Sciatic nerve (tissue), 2 donors: ENCODE measurements at places on chromosomes 6 and 20. TPM values are rescaled to one million over a fixed set of nuclear protein-coding genes. Genes with fewer than 3 reads are reported as not detected.

The KCNK5 gene
- total RNA-seq, result 15.6 TPM

The APCDD1L gene
- 0.53 TPM for total RNA-seq

DNA sequence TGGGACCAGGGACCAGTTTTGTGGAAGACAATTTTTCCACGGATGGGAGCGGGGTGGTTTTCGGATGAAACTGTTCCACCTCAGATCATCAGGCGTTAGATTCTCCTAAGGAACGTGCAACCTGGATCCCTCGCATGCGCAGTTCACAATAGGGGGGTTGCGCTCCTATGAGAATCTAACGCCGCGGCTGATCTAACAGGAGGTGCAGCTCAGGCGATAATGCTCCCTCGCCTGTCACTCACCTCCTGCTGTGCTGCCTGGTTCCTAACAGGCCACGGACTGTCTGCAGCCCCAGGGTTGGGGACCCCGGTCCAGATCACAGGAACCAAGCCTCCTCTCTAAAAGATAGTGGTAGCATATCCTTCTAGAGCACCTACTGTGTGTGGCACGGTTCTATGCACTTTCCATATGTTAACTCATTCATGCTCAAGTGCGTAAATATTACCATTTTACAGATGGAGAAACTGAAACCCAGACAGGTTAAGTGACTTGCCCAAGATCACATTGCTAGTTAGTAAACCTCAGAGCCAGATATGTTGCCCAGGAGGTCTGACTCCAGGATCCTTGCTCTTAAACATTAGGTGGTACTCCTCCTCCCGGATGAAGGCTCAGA is 25.3 kb downstream of the SPDEF start:
- DNase-seq, result no peak

The TUBB2B gene
- 39.4 TPM for total RNA-seq

The PRSS35 gene
- 3.2 TPM for total RNA-seq
